ENCODE measurements at places on chromosomes 1 and 21. TPM values are rescaled to one million over a fixed set of nuclear protein-coding genes. Genes with fewer than 3 reads are reported as not detected.
A peak's percentile ranks its signal among the peaks of the same experiment; 100 is the strongest.

GRCh38 chr1:10431070-10431730 lies 967 bp downstream of the CENPS start:
- DNase-seq, result peak; percentile 24
- H3K27ac ChIP-seq, result peak overlapping the region; percentile 96
- H3K4me1 ChIP-seq, result peaks cover 21% of the 10 kb centered on the region
- H3K4me3 ChIP-seq, result peak overlapping the region; percentile 91

DNA sequence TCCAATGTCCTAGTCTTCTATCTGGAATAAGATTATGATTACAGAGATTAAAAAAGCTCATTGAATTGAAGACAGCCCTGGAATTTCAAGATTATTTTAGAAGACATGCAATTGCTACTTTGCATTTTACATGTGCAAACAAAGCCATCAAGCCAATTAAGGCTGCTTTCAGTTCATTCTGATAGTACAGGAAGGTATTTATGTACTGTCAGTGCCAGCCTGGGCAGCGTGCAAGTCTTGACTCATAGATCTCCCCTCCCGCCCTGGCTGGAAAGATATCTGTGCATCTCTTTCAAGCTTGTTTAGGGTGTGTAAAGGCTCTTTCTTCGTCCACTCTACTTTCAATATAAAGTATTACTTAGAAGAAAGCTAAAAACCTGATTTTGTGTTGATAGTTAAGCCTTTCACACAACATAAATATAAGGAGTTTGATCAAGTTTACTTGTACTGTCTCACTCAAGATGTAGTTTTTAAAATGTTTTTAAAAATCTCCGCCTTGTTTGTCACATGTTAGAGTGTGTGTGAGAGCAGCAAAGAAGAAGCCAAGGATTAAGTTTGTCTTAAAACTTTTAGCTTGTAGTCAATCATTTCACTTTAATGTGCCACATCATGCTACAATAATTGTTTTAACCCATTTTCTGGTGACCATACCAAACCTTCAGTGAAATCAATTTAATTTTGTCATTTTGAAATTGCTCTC lies 13.6 kb upstream of the LYPLAL1 start:
- peaks cover 6% of the 10 kb centered on the region for H3K27me3 ChIP-seq
- H3K4me3 ChIP-seq, result no peak overlapping the region
- no peaks in the 10 kb centered on the region for H3K36me3 ChIP-seq
- H3K27ac ChIP-seq, result no peak overlapping the region
- DNase-seq, result no peak
- H3K4me1 ChIP-seq, result no peaks in the 10 kb centered on the region

DNA sequence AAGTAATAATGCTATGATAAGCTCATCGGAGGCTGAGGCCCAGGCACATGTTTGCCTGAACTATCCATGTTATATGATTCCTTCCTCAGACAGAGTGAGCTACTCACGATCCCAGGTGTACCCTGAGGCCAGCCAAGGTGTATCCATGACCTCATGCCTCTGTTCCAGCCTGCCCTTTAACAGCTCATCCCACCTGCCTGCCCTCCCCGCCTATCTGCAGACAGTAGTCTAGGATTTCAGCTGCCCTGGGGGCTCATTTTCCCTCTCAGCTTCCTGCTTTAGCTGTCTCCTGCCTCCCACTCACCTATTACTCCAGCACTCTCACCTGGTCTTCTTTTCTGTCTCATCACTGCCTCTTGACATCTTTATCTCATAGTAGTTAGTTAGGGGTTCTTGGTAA lies 1.9 kb upstream of the IL24 start:
- no peak overlapping the region for H3K27ac ChIP-seq
- H3K4me1 ChIP-seq, result peaks cover 59% of the 10 kb centered on the region
- no peak for DNase-seq
- H3K36me3 ChIP-seq, result no peaks in the 10 kb centered on the region
- no peaks in the 10 kb centered on the region for H3K27me3 ChIP-seq

Gene YY1AP1
- 67.0 TPM for total RNA-seq

DNA sequence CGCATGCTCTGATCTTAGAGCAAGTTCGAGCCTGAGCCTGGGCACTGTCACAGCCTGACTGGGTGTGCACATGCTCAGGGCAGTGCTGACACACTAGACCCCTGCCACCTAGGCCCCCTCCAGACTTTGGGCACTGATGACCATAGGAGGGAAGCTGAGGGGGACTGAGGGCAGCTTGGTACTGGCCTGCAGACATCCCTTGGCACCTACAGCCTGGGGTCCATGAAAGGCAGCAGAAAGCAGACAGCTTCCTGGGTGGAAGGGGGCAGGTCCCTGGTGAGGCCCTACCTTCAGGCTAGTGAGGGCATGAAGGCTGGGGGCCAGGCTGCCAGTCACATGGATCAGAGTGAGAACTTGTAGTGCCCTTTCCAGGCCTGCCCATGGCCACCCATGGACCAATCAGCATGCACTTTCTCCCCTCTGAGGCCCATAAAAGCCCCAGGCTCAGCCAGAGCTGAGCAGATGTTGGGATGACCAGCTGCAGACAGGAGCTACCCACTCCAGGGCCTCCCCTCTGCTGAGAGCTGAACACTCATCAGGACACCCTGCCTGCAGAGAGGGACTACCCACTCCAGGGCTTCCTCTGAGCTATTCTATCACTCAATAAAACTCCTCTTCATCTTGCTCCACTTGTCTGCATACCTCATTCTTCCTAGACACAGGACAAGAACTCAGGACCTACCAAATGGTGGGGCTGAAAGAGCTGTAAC lies 680.8 kb downstream of the MATN1 start:
- no peak for DNase-seq
- no peak overlapping the region for H3K27ac ChIP-seq
- H3K36me3 ChIP-seq, result no peaks in the 10 kb centered on the region
- H3K4me1 ChIP-seq, result no peaks in the 10 kb centered on the region
- no peak overlapping the region for H3K4me3 ChIP-seq
- no peaks in the 10 kb centered on the region for H3K27me3 ChIP-seq

DNA sequence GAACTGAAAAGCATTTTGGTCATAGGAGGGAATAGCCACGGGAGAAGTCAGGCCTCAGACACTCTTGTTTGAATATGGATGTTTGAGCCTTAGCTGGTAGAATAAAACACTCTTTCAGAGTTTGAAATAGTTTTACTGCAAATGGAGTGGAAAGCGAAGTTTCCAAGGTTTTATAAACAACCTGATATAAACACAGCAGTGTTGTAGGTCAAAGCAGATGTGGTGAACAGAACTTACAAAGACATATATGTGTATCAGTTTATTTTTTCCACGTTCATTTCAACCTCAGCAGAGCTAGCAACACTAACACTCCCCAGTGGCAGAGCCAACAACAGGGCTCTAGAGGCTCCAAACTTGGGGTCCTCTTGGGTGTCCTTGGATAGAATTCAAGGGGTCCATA lies 89.9 kb downstream of the WLS start:
- H3K27me3 ChIP-seq, result peaks cover 6% of the 10 kb centered on the region
- H3K36me3 ChIP-seq, result no peaks in the 10 kb centered on the region
- no peaks in the 10 kb centered on the region for H3K4me1 ChIP-seq
- no peak overlapping the region for H3K27ac ChIP-seq

Data from activated naive CD8-positive, alpha-beta T cell treated with anti-CD3 and anti-CD28 coated beads for 36 hours (primary cell).